ENCODE measurements at places on chromosomes 13 and 19. TPM values are rescaled to one million over a fixed set of nuclear protein-coding genes. Genes with fewer than 3 reads are reported as not detected.

KLHL1 gene
- total RNA-seq, result not detected

PLK5 gene
- total RNA-seq, result not detected

PPFIA3 gene
- total RNA-seq, result 2.6 TPM

ERICH4 gene
- total RNA-seq, result not detected

CLIP3 gene
- total RNA-seq, result 24.4 TPM

PRPF31 gene
- 101 TPM for total RNA-seq

ZNF728 gene
- not detected for total RNA-seq

KIR3DL2 gene
- total RNA-seq, result not detected

ZNF543 gene
- total RNA-seq, result 4.5 TPM

HPN gene
- 0.23 TPM for total RNA-seq

PRR19 gene
- 1.0 TPM for total RNA-seq

LSR gene
- 1.0 TPM for total RNA-seq

GPR183 gene
- not detected for total RNA-seq

ZNF708 gene
- 10.4 TPM for total RNA-seq

SMIM7 gene
- 45.7 TPM for total RNA-seq

FAM98C gene
- total RNA-seq, result 15.4 TPM

ZNF136 gene
- 3.5 TPM for total RNA-seq

KCNJ14 gene
- total RNA-seq, result 1.4 TPM

CEACAM4 gene
- total RNA-seq, result not detected

LRRC4B gene
- total RNA-seq, result not detected

MAST1 gene
- total RNA-seq, result 0.13 TPM

AMH gene
- total RNA-seq, result 7.5 TPM

ETV2 gene
- total RNA-seq, result 0.95 TPM

PRKD2 gene
- total RNA-seq, result 101 TPM

FCGBP gene
- not detected for total RNA-seq

ZNF66 gene
- total RNA-seq, result 4.5 TPM

PLA2G4C gene
- total RNA-seq, result 63.4 TPM

PTPRS gene
- 16.1 TPM for total RNA-seq

SCGB2B2 gene
- total RNA-seq, result 0.49 TPM

RASL11A gene
- 1.3 TPM for total RNA-seq

COX6B2 gene
- total RNA-seq, result not detected

CD37 gene
- not detected for total RNA-seq

USPL1 gene
- total RNA-seq, result 18.8 TPM

TSSK6 gene
- 0.35 TPM for total RNA-seq

ZNF382 gene
- 4.3 TPM for total RNA-seq
